ENCODE measurements at places on chromosomes 3 and 15.

GRCh38 chr15:58761010-58761388 is 10.1 kb upstream of the MINDY2 start:
- DNase-seq = no peak

DNA sequence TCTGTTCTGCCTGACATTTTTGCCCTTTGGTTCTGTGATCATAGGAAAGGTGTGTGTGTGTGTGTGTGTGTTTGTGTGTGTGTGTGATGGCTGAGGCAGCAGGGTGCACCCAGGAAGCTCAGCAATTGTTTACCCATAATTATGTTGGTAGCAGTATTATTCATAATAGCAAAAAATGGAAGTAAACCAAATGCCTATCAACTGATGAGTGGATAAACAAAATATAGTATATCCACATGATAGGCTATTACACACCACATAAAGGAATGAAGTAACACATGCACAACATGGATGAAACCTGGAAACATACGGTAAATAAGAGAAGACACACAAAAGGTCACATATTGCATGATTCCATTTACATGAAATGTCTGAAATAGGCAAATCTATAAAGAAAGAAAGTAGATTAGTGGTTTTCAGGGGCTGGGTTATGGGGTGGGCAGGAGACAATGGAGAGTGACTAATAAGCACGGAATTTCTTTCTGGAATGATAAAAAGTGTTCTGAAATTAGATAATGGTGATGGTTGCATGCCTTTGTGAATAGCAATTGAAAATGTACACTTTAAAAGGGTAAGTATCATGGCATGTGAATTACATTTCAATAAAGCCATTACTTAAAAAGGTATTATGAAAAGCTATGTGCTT is 167.2 kb downstream of the POLR2M start:
- DNase-seq = peak; percentile 85

GRCh38 chr3:78668302-78668701 is 1099.5 kb downstream of the ROBO1 start:
- DNase-seq = no peak

DNA sequence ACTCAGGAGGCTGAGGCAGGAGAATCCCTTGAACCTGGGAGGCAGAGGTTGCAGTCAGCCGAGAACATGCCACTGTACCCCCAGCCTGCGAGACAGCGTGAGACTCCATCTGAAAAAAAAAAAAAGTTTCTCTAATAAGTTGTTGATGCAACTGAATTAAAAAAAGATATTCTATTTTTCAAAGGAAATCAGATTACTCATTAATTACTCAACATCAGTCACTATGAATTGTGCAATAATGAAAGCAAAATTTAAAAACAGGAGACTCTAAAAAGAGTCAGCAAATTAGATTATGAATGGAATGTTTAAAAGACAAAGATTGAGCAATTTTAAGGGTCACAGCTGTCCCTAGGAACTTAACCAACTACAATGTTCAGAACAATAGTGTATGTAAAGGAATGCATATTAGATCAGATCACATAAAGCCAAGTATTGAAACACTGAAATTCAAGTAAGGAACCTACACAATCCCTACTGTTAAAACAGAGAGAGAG is 60.2 kb upstream of the SLC4A7 start:
- DNase-seq = peak; percentile 87

- no peak for DNase-seq
Measured at GRCh38 chr15:77597804-77598453, 34.8 kb downstream of the LINGO1 start.

DNA sequence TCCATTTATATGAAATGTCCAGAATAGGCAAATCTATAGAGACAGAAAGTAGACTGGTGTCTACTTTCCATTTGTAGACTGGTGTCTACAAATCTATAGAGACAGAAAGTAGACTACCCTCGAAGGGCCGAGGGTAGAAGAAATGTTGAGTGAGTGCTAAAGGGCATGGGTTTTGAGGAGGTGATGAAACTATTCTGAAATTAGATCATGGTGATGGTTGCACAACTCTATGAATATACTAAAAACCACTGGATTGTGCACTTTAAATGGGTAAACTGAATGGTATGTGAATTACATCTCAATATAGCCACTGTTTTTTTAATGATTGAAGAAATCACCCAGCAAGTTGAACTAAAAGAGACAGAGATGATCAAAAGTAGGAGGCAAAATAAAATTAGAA is 27.9 kb downstream of the TP53BP1 start:
- peak; percentile 87 for DNase-seq

DNA sequence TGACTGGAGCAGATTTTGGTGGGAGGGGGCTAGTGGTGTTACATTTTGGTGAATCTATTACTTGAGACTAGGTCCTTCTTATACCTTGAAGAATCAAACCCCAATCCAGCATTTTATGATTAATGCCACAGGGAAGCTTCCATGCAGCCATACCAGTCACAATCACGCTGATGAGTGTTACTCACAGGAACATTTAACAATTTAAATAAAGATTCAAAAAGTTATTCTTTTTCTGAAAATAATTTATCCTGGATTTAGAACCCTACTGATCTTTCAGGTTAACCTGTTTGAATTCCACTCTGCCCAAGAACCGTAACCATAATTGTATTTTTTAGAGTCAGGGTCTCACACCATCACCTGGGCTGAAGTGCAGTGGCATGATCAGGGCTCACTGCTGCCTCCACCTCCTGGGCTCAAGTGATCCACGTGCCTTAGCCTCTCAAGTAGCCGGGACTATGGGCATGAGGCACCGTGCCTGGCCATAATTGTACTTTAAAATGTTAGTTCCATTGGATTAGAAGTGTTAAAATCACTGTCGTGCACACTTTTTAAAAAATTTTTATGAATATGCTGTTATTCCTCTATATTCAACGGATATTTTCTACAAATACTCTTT is 929 bp upstream of the MTMR10 start:
- DNase-seq = no peak

- DNase-seq = no peak
Measured at GRCh38 chr3:112845772-112846171, 892 bp downstream of the CD200R1L start.

DNA sequence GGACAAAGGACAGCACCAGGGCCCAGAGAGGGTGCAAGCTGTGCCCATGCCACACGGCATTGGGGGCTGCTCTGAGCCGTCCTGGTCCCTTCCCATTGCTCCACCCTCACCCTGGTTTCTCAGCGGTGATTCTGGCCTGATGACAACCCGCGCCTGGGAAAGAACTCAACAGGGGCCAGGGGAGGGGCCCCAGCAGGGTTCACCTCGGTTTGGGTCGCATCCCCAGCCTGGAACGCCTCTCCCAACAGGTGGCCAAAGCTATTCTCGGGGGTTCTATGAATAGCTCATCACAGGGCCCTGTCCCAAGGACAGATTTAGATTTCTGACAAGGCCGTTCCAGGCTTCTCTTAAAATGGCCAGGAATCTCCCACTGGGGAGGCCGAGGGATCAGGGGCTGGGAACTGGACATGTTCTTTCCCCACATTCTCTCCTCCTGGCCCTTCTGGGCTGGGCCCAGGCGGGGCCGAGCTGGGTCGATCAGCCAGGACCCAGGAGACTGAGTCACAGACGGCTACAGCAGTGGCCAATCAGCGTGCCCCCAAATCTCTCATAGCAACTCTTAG is 17.9 kb downstream of the GRIP2 start:
- no peak for DNase-seq

DNA sequence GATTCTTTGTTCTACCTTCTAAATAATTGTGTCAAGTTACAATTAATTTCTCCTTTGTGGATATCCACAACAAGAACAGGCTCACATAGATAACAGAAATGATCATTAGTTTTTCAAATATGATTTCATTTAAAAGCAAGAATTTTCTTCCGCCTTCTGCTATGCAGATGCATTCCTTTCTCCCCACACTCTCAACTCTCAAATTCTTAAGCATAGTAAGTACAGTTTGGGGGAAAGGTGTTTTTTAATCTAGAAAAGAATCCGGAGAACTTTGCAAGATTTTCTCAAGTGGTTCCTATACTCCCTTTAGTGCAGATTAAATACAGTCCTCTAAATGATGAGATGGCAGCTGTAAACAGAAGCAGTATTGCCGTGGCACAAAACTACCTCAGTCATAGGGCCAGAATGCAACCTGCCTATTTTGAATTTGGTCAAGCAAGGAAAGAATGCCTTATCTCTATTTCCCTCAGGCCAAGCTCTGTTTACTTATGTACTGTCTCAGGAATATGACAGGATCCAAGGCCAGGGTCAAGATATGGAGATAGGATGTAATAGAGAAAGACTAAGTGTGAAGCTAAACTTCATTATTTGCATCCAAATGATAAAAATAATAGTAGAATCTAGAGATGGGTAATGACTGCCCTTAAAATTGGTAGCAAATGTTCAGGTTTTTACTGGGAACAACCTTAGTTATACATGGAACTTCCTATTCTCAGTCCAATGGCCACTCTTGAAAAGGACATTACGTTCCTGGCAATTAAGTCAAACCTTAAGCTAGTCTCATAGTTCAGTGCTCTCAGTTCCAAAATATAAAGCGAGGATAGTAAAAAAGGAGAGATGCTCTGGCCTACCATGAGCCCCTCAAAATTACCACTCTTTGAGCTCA is 77.3 kb upstream of the PHLDB2 start:
- DNase-seq = no peak

GRCh38 chr3:125231895-125232294 is 19.3 kb upstream of the SLC12A8 start:
- DNase-seq = peak; percentile 81

DNA sequence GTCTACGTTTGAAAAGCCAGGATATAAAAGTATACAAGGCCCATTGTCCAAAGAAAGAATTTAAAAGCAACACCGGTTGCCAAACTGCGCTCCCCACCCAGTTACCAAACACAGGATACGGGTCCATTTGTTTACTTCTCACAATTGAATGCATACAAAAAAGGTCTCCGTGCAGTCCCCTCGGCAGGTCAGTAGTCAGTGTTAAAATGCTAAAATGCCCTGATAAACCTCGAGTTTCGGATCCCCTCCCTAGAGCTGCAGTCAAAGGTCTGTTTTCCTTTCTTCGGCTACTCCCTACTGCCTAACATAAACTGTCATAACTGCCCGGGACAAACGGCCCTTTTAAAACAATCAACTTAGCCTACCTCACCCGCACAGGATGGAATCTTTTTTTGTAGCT is 534.6 kb downstream of the FOXP1 start:
- no peak for DNase-seq

- DNase-seq = peak; percentile 53
Measured at GRCh38 chr3:171783086-171783485, 27.2 kb downstream of the PLD1 start.

GRCh38 chr3:195889870-195890295 is 18.5 kb downstream of the TNK2 start:
- no peak for DNase-seq

- no peak for DNase-seq
Measured at GRCh38 chr3:45171283-45171682, 25.1 kb upstream of the CDCP1 start.
